T-cell (primary cell): ENCODE measurements at places on chromosomes 12 and 14. TPM values are rescaled to one million over a fixed set of nuclear protein-coding genes. Genes with fewer than 3 reads are reported as not detected.

DNA sequence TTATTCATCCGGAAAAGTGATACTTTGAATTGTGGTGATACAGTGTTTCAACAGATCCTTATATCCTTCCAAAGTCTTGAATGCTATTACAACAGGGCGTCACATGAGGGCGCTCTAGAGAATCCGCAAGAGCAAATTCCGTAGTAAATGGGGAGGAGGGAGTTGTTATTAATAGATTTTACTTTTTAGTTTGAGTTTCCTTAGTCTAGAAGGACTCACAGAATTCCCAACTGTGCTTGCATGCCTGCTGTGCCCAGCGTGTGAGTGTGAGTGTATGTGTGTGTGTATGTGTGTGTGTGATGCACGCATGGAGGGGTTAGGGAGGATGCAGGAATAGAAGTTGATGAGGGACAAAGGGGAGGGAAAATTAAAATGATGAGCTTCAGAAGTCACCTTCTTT is 375.3 kb downstream of the C12orf75 start:
- H3K4me1 ChIP-seq, result no peaks in the 10 kb centered on the region
- no peak overlapping the region for H3K4me3 ChIP-seq
- H3K27me3 ChIP-seq, result no peaks in the 10 kb centered on the region
- no peaks in the 10 kb centered on the region for H3K36me3 ChIP-seq

GRCh38 chr14:79586989-79587598 is 624.2 kb downstream of the DIO2 start:
- H3K36me3 ChIP-seq, result no peaks in the 10 kb centered on the region
- H3K27me3 ChIP-seq, result no peaks in the 10 kb centered on the region
- no peaks in the 10 kb centered on the region for H3K4me1 ChIP-seq
- no peak overlapping the region for H3K27ac ChIP-seq

GRCh38 chr12:12217018-12217359 is 49.9 kb downstream of the LRP6 start:
- H3K4me3 ChIP-seq, result no peak overlapping the region
- no peak overlapping the region for H3K27ac ChIP-seq
- no peaks in the 10 kb centered on the region for H3K27me3 ChIP-seq
- no peaks in the 10 kb centered on the region for H3K4me1 ChIP-seq

SLC25A3 gene
- 269 TPM for total RNA-seq

LRP1-AS gene
- total RNA-seq, result not detected

ZNF664 gene
- total RNA-seq, result 58.2 TPM
